ENCODE measurements at places on chromosomes 13 and 19. TPM values are rescaled to one million over a fixed set of nuclear protein-coding genes. Genes with fewer than 3 reads are reported as not detected.

Gene ZNF85
- total RNA-seq = 10.3 TPM

Gene PSG5
- 4.7 TPM for total RNA-seq

Gene PTH2
- total RNA-seq = not detected

Gene PLEKHJ1
- total RNA-seq = 50.8 TPM

Gene BICRA
- total RNA-seq = 10.6 TPM

Gene CCDC70
- total RNA-seq = not detected

Gene ZSCAN5B
- 0.04 TPM for total RNA-seq

Gene MAMSTR
- 0.31 TPM for total RNA-seq

Gene FOXA3
- 0.31 TPM for total RNA-seq

Gene B3GNT3
- total RNA-seq = not detected

Gene ACTL9
- not detected for total RNA-seq

Gene TNFSF11
- total RNA-seq = 0.08 TPM

Gene LRRC8E
- total RNA-seq = 2.6 TPM

- no peak for DNase-seq
Observed at GRCh38 chr13:114259374-114259773, 22.0 kb upstream of the UPF3A start.

- peak; percentile 8 for DNase-seq
Observed at GRCh38 chr13:65472336-65472735, 1757.8 kb downstream of the PCDH9 start.

GRCh38 chr19:33134571-33135041, 2.7 kb downstream of the WDR88 start:
- DNase-seq = no peak

GRCh38 chr19:10266706-10267105, 4.2 kb upstream of the ICAM1 start:
- no peak for DNase-seq

GRCh38 chr13:37596805-37597204, 1.8 kb downstream of the POSTN start:
- no peak for DNase-seq

GRCh38 chr19:43688059-43688701, 18.2 kb upstream of the PLAUR start:
- DNase-seq = no peak

DNA sequence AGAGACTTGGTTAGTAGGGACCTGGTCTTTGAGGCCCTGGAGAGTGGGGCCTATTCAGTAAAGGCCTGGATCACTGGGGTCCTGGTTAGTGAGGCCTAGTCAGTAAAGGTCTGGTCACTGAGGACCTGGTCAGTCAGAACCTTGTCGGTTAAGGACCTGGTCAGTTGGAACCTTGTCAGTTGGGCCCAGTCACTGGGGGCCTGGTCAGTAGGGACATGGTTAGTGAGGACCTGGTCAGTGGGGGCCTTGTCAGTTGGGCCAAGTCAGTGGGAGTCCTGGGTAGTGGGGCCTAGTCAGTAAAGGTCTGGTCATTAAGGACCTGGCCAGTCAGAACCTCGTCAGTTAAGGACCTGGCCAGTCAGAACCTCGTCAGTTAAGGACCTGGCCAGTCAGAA, 43.2 kb upstream of the TPM4 start:
- no peak for DNase-seq

DNA sequence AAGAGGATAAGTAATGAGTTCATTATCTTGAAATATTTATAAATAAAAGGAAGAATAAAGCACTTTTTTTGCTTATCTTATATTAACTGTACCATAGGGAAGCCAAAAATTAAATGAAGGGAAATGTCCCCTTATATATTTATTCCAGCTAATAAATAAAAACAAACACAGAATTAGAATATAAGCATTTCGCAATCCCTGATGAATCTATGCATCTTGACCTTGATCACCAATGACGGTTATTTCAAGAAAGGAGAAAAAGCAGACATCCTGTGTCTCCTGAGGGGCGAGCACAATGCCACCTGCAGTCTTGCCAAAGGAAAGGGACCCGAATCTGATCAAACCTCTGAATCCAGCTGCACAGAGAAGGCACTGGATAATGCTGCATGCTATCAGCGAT, 29.3 kb upstream of the IRS2 start:
- DNase-seq = no peak

GRCh38 chr13:41148419-41149283, 16.0 kb upstream of the KBTBD6 start:
- DNase-seq = no peak

DNA sequence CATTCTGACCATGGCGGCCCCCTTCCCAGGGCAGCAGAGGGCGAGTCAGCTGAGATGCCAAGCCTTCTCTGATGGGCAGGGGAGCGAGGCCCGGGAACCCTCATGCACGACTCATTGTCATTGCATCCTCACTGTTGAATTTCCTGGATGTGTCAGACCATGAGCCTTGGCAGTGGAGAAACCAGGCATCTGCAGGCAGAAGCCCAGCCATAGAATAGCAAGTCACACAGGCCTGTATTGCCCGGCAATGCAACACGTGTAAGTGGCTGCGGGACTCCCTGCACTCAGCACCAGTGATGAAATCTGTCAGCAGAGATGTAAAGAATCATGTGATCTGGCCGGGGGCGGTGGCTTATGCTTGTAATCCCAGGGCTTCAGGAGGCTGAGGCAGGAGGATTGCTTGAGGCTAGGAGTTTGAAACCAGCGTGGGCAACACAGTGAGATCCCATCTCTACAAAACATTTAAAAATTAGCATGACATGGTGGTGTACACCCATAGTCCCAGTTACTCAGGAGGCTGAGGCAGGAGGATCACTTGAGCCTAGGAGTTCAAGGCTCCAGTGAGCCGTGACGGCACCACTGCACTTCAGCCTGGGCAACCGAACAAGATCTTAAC, 199.7 kb downstream of the KATNAL1 start:
- DNase-seq = no peak

- no peak for DNase-seq
Observed at GRCh38 chr19:8610041-8610935, at the start of gene ADAMTS10. TSS of gene ADAMTS10 (minus strand) at chr19:8610715. CDS start at chr19:8605710, 5,005 bp downstream.

- no peak for DNase-seq
Observed at GRCh38 chr19:54493967-54494585, 8.6 kb upstream of the LAIR2 start.

GRCh38 chr19:1143828-1144399, 30.2 kb downstream of the SBNO2 start:
- DNase-seq = no peak

- no peak for DNase-seq
Observed at GRCh38 chr13:112777637-112778406, 88.0 kb downstream of the ATP11A start.

DNA sequence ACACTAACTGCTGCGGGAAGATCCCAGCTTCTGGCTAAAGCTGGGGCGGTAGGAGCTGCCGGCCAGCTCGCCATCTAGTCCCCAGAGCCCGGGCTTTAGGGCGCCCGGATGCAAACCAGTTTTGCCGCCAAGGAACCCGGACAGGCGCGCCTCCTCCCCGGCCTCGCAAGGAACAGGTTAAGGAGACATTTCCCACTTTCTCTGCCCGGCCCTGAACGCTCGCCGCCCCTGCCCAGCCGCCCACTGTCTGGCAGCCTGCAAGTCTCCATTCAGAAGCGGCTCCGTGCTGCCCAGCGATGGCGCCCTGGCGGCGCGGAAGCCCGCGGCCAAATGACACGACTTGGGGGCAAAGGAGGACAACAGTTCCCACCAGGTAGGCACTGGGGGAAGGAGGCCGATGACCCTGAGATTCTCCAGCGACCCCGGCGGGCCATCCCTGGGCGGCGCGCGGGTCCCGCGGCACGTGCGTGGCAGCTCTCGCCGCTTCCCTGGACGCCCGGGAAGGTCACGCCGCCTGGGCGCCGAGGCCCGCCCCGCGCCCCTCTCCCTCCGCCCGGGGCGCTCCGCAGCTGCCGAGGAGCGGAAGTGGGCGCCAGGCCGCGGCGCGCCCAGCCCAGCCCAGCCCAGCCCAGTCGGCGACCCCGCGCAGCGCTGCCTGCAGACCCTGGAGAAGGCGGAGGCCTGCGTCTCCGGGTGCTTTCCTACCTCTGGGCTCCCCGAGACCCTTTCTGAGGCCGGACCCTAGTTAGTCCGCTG, 42.2 kb upstream of the HNRNPA1L2 start:
- no peak for DNase-seq

DNA sequence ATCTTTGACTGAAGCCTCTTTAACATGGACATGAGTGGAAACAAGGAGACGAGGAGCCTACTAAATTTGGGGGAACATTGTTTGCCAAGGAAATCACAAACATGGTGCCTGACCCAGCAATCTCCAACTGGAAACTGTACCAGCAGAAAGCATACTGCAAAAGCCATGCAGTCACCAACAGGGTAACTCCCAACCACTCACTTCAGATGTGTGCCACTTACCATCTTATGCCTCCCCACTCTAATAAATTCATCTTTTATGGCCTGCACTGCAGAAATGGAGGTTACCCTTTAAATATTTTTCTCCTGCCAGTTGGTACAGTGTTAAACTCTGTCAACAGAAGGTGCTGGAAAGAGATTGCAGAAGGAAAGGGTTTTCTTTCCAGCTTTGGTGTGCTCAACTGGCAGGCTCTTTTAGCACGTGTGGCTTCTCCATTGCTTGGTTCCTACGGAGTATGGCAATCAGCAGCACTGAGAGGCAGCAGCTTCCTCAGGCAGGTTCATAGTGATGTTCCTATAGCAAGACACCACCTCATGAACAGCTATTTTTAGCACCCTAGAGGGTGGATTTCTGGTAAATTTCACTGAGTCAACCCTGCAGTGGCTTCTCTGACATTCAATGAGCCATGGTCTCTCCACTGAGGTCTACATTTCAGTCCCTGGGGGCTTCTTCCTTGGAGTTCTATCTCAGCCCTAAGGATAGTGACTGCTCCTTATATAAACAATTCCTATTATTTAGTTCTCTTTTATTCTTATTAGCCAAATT, 21.4 kb downstream of the MIR17HG start:
- DNase-seq = peak; percentile 5

GRCh38 chr13:86974995-86975328, 696.2 kb upstream of the SLITRK5 start:
- no peak for DNase-seq

- no peak for DNase-seq
Observed at GRCh38 chr19:58513213-58513693, 1.5 kb upstream of the SLC27A5 start.

DNA sequence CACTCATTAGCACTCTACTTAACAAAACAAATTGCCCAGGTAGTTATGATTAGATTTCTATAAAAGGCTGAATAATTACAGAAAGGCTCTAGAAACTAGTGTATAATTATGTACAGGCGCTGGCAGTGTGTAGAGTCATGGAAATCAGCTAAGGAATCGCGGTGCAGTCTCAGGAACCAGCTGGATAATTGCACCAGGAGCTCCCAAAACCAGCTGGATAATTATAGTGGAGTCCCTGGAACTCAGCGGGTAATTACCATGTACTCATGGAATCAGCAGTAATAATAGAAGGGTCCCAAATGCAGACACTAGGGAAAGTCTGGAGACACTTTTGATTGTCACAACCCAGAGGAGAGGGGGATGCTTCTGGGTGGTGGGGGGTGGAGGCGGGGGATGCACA, 23.2 kb upstream of the TTYH1 start:
- no peak for DNase-seq

DNA sequence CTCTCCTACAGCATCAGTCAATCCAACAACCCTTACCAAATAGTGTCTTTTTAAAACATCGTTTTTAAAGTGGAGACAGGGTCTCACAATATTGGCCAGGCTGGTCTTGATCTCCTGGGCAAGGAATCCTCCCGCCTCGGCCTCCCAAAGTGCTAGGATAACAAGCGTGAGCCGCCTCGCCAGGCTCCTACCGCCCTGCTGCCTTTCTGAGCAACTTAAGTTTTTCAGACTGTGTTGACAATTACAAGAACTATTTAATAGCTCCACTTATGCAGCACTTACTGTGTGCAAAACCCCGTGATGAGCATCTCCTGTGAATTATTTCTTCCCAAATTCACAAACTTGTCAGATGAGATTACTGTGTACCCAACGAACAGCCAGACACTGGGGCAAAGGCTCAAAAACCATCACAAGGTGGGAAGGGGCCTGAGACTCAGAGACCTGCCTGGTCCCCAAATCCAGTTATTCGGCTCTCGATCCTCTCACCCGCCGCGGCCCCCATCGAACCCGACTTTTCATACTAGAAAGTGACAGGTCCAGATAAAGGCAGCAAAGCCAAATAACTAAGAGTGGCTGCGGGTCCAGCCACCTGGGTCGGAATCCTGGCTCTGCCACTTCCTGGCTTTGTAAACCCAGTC, 581 bp downstream of the RPL18 start:
- no peak for DNase-seq

GRCh38 chr19:41395355-41395754, 1.8 kb downstream of the EXOSC5 start:
- no peak for DNase-seq

- DNase-seq = no peak
Observed at GRCh38 chr19:56269348-56269747, 3.2 kb upstream of the EDDM13 start.

GRCh38 chr13:94408314-94409036, 71.0 kb downstream of the DCT start:
- no peak for DNase-seq

- no peak for DNase-seq
Observed at GRCh38 chr19:41555748-41556147, 20.2 kb upstream of the CEACAM21 start.

DNA sequence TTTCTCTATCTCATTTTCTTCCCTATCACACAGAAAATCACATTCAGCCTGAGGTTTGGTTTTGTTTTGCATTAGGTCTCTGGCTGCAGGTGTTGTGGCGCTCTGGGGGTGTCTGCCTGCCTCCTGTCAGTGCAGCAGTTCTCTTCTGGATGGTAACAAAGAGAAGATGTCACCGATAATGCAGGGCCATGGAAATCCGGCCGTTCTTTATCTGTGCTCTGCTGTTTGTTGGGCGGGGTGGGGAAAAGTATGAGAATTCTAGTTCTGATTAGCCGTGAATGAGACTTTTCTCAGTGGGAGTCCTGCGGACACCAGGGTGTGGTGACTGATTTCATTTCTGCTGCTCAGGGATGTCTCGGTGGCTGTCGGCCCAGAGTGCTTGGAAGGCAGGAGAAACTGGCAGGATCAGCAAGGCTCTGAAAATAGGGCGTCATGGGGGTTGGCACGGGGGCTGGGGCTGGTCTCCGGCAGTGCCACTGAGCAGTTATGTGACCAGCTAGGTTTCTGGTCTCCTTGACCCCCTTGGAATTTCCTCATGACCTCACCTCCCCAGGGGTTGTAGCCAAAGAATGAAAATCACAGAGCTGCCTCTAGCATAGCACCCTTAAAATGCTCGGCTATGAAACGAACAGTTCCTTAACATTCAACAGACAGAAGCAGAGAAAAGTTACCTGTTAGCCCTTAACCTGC, 5.0 kb downstream of the RNF113B start:
- DNase-seq = no peak
